ENCODE measurements at places on chromosomes 3 and 15.

GRCh38 chr3:190041333-190042041 is 79.2 kb downstream of the P3H2 start:
- no peak for DNase-seq

GRCh38 chr15:83292317-83292716 is 7.9 kb upstream of the BNC1 start:
- DNase-seq: no peak

DNA sequence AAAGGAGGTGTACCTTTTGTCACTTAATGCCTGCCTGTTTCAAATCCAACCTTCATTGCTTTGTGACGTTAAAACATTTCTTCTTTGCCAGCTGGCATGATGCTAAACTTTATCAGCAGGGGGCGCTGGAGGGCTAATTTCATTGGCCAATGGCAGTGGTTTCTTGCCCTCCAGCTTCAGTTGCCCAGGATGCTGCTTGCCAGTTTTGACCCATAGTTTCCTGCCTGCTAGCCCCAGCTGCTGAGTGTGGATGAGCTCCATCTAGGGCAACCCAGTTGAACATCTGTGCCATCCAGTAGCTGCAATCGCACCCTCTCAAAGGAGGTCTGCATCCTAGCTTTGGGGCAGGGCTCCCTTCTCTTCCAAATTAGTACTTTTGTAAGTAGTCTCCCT is 22.1 kb downstream of the ACKR2 start:
- DNase-seq: peak; percentile 52

DNA sequence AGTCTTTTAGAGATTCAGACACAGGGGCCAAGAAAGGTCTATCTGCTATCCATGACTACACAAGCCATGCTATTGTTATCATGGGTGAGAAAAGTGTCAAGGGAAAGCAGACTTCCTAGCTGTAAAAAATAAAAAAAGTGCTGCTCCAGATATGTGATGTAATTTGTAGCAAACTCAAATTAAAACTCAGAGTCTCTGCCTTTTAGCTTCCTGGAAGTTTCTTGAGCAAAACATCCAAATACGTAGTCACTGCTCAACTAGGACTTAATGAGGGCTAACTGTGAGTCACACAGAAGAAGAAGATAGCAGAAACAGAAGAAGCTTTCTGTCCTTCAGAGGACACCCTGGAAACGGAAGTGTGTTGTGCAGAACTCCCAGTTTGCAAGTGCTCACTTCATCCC is 393.4 kb upstream of the NR2F2 start:
- DNase-seq: peak; percentile 10

DNA sequence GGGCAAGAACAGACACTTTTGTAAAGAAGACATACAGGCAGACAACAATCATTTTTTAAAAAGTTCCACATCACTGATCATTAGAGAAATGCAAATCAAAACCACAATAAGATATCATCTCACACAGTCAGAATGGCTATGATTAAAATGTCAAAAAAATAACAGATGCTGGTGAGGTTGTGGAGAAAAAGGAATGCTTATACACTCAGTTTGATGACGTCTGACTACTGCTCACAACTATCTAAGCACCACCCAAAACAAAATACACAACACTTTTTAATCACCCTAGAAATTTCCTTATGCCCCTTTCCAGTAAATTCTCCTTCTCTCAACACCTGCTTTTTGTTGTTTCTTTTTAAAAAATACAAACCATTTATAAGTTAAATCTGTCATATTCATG is 228.8 kb downstream of the ISL2 start:
- no peak for DNase-seq

DNA sequence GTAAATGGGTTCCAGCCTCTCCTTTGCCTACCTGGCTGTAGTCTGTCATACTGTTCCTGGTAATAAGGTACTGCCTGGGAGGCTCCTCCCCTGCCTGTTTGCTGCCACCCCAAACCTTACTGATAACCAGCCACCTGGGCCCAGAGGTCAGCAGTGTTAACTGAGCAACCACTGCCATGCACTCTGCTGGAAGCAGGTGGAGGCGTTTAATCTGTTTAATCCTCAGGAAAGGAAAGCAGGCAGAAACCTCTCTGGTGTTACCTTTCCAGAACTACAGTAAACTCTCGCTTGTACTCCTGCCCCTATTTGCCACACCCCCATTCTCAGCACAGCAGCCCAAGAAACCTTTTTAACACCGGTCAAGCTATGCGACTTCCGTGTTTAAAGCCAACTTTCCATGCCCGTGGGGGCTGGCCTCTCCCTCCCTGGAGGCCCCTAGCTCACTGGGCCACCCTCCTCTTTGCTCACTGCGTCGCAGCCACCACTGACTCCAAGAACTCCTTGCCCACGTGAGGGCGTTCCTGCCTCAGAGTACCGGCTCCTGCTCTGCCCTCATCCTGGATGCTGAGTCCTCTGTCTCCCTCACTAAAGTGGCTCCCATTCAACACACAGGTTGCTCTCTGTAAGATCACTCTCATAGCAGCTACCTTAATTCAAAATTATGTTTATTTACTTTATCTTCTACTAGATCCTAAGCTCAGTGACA is 8.3 kb downstream of the BDH1 start:
- no peak for DNase-seq

GRCh38 chr3:54427501-54427900 is 305.1 kb downstream of the CACNA2D3 start:
- DNase-seq: no peak

DNA sequence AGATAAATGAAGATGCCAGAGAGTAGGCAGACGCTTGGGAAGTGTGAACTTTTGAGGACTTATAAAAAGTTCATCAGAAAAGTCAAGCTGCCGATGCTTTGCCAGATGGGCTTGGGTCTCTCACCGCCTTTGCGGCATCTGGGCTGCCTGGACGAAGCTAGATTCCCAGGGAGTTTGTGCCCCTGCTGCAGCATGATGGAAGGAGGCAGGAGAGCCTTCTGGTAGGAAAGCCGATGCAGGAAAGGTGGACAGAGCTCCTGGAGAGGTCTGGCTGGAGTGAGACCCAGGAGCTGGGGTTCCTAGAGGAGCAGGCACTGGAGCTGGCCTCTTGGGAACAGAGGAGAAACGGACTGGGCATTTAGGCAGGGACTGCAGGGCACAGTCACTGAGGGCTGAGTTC is 51.9 kb upstream of the ATP2B2 start:
- no peak for DNase-seq

GRCh38 chr3:110419096-110419495 is 652.5 kb upstream of the NECTIN3 start:
- peak; percentile 35 for DNase-seq

DNA sequence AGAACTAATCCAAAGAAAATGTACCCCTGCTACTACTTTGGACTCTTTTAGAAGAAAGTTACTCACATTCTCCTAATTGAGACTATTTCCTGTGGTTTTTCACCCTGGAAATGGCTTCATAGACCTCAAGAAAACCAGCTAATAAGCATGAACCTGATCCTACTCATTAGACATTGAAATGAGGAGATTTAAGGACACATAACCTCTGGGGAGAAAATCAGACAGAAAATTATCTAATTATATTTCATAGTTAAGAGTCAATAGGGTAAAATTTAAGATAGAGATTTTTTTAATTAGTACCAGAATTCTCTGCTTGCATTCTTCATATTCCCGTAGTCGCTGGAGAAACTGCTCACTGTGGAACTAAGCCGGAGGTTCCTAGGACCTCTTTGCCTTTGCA is 114.6 kb upstream of the ACP3 start:
- DNase-seq: no peak

DNA sequence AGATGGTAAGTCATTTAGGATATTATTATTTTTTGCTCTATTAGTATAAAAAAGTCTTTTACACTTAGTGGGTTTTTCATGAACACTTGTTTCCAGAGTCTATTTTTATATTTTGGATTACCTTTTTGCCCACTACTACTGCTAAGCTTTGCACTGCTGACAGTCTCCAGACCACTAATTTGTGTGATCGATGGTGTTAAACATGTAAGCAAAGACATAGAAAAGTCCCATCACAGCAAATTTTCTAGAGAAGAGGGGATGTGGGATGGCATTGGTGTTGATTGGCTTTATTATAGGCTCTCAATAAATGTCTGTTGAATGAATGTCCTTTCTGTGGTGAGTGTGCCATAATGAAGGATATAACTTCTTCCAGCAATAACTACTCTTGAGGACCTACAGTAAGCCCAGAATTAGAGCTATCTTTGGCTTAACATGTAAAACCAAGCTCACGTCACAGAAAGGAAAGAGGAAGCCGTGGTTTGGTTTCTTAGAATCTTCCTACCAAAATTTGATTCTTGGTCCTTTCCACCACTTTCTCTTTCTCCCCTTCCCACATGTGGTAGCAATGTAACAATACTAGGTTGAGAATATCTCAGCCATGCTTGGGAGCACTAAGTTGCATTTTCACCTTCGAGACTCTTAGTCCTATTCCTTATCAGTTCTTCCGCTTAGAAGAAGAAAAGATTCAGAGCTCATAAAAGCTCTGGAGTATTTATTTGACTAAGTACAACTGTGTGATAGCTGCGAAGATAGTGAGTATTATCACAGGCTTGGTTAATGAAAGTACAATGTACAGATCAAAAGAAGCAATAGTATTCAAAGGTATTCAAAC is 90.6 kb upstream of the UMPS start:
- no peak for DNase-seq

DNA sequence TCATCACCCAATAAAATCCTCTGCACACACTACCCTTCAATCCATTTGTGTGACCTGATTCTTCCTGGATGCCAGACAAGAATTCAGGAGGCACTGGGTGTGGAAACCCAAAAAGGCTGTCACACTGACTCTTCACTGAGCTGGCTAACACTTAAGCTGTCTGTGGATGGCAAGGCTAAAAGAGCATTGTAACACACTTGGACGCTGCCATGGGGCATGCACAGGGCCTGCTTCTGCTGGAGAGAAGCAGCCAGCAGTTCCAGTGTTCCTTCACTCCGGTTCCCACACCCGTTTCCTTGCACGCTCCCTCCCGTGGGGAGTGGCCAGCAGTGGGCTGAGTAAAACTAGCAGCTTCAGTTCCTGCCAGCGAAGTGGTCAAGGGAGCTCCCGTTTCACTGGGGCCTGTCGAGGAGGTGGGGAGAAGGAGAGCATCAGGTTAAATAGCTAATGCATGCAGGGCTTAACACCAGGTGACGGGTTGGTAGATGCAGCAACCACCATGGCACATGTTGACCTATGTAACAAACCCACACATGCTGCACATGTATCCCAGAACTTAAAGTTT is 737.1 kb downstream of the FHIT start:
- no peak for DNase-seq

- DNase-seq: no peak
These were observed 124.0 kb upstream of the TOPAZ1 start for GRCh38 chr3:44117736-44118135.

GRCh38 chr3:174538151-174538550 is 321.0 kb upstream of the NAALADL2 start:
- no peak for DNase-seq

DNA sequence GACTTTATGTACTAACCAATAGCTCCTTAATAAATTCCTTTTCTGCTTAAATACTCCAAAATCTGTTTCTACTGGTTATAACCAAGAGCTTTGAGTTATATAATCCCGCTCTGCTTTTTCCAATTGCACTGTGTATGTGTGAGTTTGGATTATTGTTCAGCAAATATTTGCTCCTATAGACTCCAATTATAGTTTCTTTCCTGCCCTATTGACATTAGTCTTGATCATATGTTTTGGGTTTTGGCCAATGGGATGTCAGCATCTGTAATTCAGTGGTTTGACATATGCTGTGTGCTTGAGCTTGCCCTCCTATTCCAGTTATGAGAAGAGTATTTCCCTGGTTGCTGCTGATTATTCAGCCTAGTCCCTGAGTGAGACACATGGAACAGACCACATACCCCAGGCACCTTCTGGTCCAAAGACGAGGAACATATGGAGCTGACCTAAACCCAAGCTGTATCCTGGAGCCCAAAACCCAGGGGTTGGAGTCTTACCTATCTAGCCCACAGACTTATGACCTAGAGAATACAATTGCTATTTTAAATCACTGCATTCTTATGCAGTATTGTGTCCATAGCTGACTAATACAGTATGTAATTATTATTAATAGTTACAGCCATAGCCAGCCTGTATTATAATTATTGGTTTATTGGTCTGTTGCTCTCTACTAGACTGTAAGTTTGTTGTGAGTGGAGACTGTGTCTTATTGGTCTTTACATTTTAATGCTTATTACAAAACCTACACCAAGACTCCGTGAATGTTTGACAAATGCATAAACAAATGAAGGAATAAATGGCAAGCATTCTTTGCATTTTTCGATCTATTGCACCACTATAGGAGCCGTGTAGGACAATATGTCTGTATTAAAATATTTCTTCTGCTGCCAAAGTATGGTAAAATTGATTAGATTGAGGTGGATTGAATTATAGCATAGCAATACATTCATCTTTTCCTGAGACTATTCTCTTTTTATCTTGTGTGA is 11.7 kb upstream of the ZNF280D start:
- no peak for DNase-seq

DNA sequence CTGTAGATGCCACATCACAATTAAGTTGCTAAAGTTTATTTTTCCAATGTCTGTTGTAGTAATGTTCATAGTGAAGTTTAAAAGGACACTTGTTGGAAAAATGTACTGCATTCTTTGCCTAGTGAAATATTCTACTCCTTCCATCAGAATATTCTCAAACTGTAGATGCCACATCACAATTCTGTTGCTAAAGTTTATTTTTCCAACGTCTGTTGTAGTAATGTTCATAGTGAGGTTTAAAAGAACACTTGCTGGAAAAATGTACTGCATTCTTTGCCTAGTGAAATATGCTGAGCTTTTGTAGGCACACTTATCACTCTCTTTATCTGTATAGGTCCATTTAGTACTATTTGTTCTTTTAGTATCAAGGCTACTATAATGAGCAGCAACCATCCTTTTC is 836.1 kb downstream of the NAALADL2 start:
- DNase-seq: no peak

GRCh38 chr3:12822725-12823373 is 18.5 kb downstream of the RPL32 start:
- no peak for DNase-seq
